ENCODE measurements at places on chromosomes 7 and 10.

GRCh38 chr7:96982586-96982985 lies 22.8 kb upstream of the DLX6 start:
- DNase-seq = no peak

DNA sequence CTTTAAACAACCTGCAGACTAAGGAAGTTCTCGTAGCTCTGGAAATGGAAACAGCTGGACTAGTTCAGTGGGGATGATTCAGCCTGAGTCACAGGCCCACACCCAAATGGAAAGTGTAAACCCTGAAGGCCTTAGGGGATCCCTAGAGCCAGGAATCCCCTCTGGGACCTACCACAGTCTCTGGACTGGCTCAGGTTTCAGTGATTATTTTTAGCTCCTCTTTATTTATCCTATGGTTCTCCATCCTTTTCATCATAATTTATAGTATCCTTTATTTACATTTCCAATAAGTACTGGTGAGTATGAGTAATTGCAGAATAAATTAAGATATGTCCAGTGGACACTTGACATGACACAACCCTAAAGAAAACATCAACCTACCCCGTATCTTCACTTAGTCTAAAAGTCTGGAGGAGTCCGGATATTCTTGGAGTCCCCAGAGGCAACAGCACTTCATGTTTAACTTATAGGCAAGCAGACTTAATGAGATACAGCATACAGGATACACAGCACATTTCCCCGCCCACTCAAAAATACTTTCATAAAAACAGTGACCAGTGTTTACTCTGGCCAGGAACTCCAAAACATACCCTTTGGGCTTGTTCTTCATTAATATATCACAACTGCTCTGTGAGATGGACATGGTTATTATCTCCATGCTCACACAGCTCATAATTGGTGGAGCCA lies 28.4 kb upstream of the SEMA3E start:
- DNase-seq = no peak

DNA sequence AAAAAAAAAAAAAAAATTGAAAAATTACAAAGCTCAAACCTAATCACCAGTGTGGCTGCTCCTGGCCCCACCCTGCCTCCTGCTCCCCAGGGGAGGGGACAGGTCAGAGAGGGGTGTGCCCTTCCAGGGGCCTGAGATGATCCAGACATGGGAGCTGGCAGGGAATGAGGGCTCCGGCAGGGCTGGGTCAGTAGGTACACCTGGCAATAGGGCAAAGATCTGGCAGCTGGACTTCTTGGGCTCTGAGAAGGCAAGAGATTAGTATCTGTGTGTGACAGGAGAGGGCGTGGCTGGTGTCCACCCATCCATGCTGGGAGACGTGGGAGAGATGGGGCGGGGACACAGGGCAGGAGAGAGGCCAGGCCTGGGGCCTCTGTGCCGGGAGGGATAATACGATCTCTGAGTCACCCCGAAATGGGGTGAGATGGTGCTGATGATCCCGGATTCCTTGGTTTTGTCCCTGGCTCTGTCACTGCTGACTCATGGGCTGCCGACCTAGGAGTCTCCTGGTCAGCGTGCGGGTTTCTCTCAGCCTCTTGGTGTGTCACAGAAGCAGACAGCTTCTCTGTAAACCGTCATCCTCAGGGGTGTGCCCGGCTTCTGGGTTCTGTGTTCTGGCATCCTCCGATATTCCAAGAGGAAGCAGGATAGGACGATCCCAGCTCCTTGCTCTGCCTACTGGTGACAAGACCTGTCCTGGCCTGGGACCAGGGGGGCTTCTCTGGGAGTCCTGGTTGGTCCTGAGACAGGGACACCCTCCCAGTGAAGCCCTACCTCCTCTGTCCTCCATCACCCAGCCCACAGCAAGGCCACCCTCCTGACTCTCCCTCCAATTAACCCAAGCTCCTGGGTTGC lies 8.2 kb upstream of the CLDN4 start:
- no peak for DNase-seq

DNA sequence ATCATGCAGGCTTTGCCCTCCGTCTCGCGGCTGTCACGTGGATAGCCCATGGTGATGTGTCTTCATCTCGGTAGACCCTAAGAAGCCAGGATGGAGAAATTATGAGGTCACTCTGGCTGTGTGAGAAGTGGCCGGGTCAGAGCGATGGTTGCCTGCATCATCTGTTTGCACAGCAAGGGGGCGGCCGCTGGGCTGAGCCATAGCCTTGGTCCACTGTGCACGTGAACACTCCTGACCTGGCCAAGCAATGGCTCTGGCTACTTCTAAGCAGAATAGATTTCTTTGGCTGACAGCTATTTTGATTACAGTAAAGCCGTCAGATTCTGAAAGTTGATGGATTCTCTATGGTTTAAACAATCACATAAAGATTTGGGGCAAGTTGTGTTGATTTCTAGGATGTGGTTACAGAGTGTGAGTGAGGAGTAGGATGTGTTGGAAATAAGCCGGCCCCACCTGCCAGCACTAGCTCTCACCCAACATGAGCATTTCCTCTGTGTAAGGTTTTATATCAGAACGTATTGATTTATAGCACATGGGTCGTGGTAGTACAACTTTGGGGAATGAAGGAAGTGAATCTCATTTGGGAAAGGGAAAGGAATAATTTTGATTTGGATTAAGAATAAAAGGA lies 214.4 kb upstream of the GPR26 start:
- peak; percentile 56 for DNase-seq

GRCh38 chr7:1060315-1061072 lies 16.1 kb downstream of the GPR146 start:
- no peak for DNase-seq

DNA sequence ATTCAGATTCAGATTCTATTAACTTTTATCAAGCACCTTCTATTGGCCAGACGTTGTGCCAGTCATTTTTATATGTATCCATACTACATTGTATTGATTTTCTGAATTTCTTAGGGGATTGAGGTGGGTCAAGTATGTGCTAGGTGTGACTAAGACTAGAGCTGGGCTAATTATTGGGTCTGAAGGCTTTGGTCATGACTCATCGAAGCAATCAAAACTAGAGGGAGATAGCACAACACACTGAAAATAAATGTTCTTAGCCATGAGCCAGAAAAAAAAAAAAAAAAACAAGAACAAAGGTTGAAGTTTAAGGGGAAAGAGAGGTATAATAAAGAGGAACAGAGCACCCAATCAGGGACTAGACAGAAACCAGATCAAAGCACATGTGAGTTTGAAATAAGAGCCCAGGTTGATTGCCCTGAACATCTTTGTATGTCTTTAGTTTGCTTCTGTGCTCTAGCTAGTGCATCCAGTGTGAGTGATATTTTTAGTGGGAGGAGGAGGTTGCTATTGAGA lies 171.6 kb upstream of the FOXP2 start:
- DNase-seq = peak; percentile 10

DNA sequence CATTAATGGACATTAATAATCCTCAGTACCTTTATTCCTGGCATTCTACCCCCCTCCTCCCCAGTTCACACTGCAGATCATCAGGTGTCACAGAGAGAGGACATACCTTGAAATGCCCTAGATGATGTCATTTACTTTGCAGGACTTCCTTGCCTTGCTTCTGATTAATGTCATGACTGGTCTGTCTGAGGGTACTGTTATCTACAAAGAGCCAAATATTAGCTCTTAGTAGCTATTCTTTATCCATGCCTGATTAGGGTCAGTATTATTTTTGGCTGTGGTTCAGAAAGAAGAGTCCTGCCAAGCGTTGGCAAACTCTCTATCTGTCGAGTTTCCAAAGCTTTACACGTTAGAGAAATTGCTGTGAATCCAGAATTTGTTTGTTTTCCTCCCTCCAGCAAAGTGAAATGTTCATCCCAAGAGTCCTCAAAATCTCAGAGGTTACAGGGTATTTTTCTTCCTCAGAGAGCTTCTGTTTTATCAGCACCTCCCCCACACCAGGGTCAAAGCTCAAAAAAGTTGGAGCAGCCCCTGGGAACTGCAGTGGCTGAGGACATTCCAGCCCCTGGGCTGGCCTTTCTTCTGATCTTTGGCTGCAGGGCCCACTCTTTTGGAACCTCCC lies 12.6 kb downstream of the SCD start:
- DNase-seq = no peak

DNA sequence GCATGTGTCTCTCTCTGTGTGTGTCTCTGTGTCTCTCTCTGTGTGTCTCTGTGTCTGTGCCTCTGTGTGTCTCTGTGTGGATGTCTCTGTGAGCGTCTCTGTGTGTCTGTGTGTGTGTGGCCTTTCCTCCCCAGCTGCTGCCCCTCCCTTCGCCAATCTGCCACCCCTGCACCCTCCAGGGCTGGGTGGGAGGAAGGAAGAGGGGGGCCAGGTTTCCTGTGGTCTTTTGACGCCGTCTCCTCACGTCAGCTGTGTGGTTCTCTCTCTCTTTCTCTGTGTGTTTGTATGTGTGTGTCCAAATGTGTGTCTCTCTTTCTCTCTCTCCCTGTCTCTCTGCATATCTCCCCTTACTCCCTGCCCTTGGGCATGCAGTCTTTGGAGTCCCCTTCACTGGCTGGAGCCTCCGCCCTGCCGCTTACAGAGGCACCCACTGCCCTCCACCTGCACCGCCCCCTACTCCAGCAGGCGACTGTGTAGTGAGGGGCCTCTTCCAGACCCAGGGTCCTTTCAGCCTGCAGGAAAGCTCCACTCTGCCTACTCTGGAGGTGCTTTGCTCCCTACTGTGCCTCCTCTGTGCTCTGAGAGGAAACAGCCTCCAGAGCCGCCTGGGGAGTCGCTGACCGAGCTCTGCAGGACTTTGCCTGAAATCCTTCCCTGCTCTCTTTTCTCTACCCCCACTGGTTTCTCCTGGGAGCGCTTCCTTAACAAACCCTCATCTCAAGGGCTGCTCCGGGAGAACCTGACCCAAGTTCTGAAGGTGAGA lies 44.2 kb upstream of the C10orf71 start:
- no peak for DNase-seq

GRCh38 chr7:111607621-111608020 lies 45.3 kb upstream of the IMMP2L start:
- no peak for DNase-seq

GRCh38 chr7:151732834-151733592 lies 143.9 kb downstream of the PRKAG2 start:
- no peak for DNase-seq

DNA sequence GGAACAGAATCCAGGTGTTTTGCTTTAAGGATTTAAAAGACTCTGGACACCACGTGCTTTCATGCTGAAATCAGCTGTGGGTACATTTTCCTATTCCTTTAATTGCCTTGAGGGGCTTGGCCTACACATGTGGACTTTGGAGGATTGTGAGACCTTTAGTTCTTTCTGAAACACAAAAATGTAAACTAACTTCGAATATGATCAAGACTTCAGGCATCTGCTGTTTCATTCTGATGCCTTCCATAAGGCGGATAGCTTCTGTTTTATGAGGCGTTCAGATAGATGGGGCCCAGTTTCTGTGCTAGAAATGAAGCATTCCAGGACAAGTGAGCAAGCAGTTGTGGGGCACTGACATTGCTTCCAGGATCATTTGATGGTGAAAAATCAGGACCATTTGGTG lies 1.5 kb upstream of the NOBOX start:
- DNase-seq = no peak

DNA sequence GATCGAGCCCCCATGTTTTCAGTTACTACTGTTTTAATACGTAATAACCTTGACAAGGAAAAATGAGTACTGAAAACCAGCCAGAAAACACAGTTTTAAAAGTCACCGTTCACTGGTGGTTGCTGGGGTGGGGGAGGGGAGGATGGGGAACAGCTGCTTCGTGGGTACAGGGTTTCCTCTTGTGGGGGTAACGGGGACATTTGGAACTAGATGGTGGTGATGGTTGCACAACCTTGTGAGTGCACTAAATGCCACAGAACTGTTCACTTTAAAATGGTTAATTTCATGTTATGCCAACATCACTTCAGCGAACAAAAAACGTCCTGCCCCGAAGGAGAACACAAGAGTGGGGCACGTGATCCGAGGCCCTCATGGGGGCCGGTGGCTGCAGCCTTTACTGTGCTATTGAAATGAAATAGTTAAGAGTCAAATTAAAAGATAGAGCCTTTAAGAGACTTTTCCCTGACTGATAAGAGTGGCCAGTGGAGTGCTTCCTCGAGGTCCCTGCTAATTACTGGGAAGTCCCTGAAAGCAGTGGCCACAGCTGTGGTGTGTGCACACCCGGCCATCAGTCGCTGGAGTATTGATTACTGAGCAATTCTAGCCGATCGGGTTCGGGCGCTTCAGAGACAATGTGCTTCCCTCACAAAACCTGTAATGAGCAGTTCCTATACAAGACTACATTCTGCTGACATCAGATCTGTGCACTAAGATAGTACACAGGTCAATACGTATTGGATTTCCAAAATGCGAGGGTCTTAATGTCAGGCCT lies 80.3 kb downstream of the EBF3 start:
- DNase-seq = no peak

- no peak for DNase-seq
Observed at GRCh38 chr7:44172803-44173424, 16.3 kb downstream of the GCK start.

DNA sequence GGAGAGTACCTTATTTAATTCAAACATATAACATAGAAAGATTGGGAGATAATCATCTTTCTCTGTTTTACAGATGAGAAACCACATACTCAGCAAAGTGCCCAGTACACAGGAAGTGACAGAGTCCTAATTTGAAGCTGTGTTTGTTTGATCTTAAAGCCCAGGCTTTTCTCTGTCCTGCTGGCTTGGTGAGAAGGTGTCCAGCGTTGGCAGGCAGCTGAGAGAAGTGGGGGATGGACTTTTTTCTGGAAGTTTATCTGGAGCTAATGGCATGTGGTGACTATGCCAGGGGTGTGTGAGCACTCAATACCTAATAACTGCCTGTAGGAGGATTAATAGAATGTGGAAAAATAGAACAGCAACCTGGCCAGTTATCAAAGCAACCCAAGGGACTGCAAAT lies 60.8 kb downstream of the NPSR1 start:
- no peak for DNase-seq

DNA sequence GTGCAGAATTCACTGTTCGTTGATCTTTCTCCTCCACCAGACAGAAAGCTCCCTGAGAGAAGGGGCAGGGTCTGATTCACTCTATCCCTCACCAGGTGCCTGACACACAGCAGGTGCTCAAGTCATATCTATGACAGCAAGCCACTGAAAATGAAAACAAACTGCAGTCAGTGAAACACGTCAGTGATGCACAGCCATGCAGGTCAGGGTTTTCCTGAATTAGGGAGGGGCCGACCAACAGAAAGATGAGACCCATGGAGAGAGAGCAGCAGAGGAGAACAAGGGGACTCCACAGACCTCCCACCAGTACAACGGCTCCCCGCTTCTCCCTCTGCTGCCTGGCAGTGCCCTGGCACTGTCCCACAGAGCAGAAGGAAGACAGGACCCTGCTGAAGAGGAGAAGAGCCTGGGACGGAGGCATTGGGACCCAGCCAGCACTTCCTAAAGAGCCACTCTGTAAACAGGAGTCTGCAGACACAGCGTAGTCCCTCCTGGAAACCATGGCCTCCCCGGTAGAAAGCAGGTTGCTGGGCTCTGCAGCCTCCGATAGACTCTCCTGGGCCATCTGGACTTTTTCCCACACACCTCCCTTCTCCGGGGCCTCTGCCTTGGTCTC lies 50.3 kb downstream of the FAM53B start:
- no peak for DNase-seq

DNA sequence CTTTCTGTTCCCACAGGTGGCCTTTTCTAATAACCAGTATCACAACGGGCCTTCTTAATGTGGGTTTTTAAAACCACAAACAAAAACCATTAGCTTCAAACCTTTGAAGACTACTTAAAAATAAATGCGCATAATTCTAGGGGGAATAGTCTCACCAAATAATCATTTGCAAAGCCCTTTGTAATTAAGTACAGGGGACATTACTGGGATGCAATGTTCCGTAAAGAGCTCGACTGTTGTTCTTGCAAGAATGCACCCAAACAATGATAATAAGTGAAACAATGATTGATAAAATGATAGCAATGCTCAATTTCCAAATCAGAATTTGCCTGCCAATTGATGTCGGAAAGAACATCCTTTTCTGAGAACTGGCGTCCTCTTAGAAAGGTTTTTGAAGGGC lies 589.1 kb upstream of the ADARB2 start:
- no peak for DNase-seq

Measured in HuH-7 (cell line).